ENCODE measurements at places on chromosomes 3 and 15. TPM values are rescaled to one million over a fixed set of nuclear protein-coding genes. Genes with fewer than 3 reads are reported as not detected.

The ALS2CL gene
- total RNA-seq: 10.1 TPM

The LRTM1 gene
- not detected for total RNA-seq

The EFCAB12 gene
- total RNA-seq: 0.25 TPM

The ARHGAP11A gene
- total RNA-seq: 82.3 TPM

The ZNF620 gene
- 3.6 TPM for total RNA-seq

The STRIT1 gene
- not detected for total RNA-seq

The DNAH1 gene
- total RNA-seq: 5.8 TPM

The TRPM1 gene
- total RNA-seq: not detected

The TTC21A gene
- 7.8 TPM for total RNA-seq

The CLSTN2 gene
- not detected for total RNA-seq

The EFHB gene
- 0.99 TPM for total RNA-seq

Data from endothelial cell of umbilical vein (primary cell).